Activated T-helper 1 cell treated with anti-CD3 and anti-CD28 coated beads, Interleukin-2, amount 50 U/mL, for 16 hours (primary cell): ENCODE measurements at places on chromosomes 7 and 10.

DNA sequence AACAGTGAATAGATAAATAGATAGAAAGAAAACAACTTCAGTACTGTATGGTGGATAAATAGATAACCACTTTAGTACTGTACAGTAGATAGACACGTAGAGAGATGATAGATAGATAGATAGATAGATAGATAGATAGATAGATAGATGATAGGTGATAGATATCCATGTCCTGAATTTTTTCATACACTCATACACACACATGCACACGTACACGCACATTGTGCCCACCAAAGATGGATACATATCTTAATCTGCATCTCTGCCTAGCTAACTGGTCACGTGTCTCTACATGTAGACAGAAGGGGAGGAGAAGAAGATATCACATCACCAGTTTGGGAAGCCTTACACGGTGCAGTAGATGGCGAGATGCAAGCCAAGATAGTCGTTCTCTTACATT, 99.2 kb downstream of the ARID5B start:
- DNase-seq, result no peak

DNA sequence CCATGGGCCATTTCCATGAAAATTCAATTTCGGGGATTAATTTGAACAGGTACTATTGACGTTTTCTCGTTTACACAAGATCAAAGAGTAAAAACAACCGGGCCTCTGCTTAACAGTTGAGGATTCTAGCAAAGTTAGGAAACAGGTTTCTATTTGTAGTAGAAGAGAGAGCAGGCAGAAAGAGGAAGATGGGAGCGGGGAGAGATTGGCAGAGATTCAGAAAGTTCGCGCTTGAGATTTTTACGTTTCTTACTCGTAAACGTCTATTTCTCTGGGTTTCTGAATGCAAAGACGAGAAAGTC, 571 bp upstream of the VWC2 start:
- DNase-seq, result no peak

DNA sequence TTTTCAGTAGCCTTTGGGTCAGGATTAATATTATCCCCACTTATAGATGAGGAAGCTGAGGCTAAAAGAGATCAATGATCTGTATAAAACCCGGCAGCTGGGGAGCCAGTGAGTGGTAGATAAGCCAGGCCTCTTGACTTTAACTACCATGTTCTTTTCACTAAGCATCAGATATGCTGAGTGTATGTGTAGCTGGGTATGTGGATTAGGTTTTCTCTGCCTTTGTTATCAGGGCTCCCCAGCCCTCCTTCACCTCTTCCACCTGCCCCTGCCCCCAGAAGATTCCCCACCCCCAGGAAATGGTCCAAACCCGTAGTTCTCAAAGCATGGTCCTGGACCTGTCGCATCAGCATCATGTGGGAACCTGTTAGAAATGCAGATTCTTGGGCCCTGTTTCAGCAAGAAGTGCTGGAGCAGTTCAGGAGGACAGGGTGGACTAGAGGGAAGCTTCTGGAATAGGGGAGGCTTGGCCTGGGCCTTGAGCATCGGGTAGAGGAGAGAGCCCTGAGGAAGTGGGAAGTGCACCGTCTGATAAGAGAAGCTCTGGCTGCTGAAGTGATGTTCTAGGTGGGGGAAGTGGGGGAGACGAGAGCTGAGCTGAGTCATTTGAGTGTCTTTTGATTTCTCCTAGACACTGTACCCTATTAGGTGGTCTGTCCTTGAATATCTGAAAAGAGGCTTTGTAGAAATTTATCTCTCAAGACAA, 101.3 kb downstream of the HIF1AN start:
- DNase-seq, result no peak

- DNase-seq, result no peak
Observed at GRCh38 chr10:129323879-129324278, 143.2 kb upstream of the MGMT start.

- no peak for DNase-seq
Observed at GRCh38 chr7:2708041-2708440, 20.0 kb downstream of the AMZ1 start.
